Stimulated activated CD4-positive, alpha-beta T cell treated with anti-CD3 and anti-CD28 coated beads, Interleukin-4, amount 100 ng/mL, for 1 hour (primary cell): ENCODE measurements at places on chromosomes 2 and 18.
A peak's percentile ranks its signal among the peaks of the same experiment; 100 is the strongest.

DNA sequence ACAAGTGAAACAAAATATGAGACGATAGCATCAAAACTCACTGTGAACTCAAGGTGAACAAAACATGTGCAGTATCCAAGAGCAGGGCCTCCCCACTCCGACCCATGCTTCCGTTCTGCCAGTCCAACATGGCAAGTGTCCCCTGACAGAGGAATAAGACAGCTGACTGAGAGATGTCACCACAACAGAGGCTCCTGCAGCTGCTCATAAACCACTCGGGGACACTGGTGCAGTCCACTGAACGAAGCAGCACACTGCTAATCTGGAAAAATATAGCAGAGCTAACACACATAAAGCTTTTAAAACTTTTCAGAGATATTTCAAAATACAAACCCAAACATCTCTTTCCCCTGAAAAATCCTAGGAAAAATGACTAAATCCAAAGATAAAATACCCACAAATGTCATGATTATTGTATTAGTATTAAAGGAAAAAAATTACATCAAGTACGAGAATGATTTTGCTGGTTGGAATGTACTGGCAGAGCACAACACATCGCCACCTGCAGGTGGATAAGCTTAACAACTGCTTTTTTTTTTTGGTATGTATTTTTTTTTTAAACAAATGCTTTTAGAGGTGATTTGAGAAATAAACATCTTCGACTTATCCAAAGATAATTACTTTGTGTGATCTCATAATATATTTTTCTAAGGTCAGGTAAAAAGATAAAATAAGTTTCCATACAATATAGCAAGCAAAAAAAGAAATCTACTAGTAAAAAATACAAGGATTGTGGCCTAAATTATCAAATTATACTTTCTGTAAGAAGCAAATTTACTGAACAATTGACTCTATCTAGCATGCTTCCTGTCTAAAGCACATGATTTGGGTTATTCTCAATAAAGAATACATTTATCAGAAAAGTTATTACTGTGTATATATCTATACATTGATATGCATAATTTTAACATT is 18.6 kb downstream of the THADA start:
- peak; percentile 10 for DNase-seq

DNA sequence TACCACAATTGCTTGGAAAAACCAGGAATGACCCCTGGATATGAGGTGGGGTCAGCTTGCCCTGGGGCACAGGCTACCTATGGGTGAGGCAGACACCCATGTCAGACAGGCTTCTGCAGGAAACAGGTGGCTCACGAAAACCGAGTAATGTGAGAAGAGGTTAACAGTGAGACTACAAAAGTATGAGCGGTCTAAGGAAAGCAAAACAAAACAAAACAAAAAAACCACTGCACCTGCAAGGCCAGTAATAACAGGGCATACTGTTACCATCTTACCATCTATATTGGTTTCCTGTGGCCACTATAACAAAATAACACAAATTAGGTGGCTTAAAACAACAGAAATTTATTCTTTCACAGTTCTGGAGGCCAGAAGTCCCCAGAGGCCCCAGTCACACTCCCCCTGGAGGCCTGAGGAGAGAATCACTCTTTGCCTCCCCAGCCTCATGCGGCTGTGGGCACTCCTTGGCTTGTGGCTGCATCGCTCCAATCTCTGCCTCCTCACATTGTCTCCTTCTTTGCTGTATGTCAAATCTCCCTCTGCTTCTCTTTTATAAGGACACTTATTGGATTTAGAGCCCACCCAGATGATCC is 86.6 kb upstream of the EPC2 start:
- DNase-seq, result no peak

- no peak for DNase-seq
Measured at GRCh38 chr2:85954590-85955458, 66.0 kb upstream of the ST3GAL5 start.

DNA sequence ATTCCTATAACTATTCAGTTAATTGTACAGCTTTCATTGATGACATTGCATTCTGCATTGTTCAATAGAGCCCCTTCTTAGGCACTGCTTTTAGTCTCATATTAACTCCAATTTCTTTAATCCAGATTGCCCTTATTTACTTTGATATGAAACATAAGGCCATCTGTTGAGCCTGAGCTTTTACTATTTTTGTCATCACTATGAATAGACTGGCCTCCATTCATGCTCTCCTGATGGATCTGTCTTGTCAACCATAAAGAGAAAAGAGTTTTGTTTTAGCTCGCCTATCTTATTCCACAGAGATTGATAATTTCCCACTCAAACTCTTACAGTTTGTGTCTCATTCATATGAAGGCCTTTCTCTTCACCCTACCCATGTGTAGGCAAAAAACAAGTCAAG is 159.2 kb upstream of the DTNA start:
- DNase-seq, result no peak

DNA sequence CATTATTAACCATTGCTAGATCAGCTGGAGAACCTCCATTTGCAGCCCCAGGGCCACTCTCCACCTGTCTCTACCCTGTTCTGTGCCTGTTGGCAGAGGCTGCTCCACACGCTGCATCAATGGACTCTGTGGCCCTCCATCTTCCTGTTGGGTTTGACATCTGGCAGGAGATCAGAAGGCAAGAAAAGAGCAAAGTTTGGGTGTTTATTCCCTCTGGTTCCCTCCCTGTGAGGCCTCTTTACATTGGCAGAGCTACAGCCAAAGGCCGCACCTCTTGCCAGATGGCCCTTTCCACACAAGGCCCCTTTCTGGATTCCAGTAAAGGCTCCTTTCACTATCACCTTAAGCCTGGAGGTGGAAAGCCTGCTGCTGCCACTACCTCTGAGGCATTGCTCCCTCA is 110.9 kb upstream of the RND3 start:
- no peak for DNase-seq

GRCh38 chr18:32698153-32698552 is 74.7 kb downstream of the KLHL14 start:
- no peak for DNase-seq

DNA sequence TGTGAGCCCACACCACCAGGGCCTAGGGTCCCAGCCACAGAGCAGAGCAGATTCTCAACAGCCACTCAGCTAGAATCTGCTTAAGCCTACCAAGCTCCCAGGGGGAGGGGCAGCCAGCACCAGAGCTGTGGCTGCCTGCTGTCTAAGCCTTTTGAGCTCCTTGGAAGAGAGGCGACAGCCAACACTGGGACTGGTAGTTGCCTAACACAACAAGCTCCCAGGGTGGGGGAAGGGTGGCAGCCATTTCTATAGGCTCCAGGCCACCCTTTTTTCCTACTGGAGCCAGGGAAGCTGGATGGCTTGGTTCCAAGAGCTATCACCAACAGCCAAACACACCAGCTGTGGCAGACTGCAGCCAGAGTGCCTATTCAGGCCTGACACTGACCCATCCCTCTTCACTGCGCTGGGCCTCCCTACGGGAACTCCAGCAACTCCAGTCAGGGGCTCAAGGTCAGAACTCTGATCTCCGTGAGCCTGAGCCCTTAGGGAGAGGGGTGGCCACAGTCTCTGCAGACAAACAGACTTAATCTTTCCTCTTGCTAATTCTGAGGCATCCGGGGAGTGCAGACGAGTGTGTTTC is 1824.3 kb upstream of the CELF4 start:
- no peak for DNase-seq

GRCh38 chr2:47651296-47651695 is 131.6 kb upstream of the MSH6 start:
- DNase-seq, result no peak

GRCh38 chr2:201447086-201447485 is 4.2 kb downstream of the TRAK2 start:
- no peak for DNase-seq

DNA sequence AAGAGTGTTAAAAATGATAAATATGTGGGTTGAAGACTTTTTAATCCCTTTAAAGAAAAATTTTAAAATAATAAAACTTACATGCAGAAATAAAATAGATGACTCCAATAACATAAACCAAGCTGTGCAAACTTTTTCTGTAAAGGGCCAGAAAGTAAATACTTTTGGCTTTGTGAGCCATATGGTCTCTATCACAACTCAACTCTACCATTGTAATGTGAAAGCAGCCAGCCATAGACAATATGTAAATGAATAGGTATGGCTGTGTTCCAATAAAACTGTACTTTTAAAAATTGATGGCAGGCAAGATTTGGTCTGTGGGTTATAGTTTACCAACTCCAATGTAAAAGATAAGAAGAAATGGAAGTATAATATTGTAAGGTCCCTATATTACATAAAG is 45.2 kb downstream of the SNED1 start:
- DNase-seq, result no peak

DNA sequence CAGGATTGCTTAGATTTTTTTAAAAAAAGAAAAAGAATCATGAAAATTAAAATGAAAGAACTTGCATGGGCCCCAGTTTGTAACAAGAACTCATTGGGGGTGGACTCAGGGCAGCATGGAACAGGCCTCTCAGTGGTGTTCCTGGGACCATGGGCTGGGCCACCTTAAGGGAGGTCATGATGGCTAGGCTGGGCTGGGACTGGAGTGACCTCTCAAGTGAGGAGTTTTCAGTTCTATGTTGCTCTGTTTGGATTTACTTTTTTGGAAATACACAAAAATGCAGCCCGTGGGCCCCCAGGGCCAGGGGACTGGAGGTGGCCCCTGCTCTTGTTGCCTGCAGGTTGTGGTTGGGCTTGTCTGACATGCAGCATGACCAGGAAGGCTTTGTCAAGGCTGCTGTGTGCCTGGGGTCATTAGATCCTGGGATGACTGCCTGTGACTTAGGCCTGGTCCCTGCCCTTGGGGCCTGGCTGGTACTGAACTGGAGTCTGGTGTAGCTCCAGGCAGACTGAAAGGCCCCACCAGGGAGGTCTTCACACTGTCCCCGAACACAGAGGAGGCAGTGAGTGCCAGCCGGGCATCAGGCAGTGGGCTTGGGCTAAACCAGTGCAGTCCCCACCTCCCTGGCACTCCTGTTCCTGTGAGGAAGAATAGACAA is 115.6 kb downstream of the GLI2 start:
- DNase-seq, result no peak

GRCh38 chr18:36340246-36340645 is 42.7 kb downstream of the FHOD3 start:
- no peak for DNase-seq

- DNase-seq, result no peak
Measured at GRCh38 chr2:40208463-40208862, 243.4 kb downstream of the SLC8A1 start.

DNA sequence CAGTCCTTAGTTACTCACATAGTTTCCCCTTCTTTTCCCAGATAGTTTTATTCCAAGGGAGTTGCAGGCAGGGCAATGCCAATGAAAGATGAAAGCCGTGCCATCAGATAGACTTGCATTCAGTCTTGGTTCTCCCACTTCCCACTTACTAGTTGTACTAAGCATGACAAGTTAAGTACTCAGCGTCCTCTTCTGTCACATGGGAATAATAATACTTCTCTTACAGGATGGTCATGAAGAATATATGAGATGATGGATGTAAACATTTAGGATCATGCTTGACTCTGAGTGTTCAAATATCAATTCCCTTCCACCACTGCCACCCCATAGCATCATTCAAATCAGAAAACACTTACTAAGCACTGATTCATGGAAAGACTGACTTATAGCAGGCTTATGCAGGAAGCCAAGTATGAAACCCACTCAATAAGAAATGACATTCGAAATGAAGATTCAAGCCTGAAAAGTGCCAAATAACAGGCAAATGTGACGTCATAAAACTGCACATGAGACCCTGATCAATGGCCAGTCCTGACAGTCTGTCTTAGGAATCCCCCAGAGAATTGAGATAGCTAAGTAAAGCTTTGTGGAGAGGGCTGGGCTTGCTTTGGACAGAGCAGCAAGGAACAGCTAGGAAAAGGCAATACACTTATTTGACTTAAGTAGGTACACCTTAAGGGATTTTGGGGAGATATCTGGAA is 11.1 kb upstream of the EVA1A start:
- DNase-seq, result no peak

- no peak for DNase-seq
Measured at GRCh38 chr2:215606219-215606618, 170.4 kb upstream of the FN1 start.

GRCh38 chr2:174499371-174499770 is 12.5 kb upstream of the GPR155 start:
- no peak for DNase-seq

GRCh38 chr2:191296083-191297006 is 51.1 kb downstream of the MYO1B start:
- DNase-seq, result no peak

DNA sequence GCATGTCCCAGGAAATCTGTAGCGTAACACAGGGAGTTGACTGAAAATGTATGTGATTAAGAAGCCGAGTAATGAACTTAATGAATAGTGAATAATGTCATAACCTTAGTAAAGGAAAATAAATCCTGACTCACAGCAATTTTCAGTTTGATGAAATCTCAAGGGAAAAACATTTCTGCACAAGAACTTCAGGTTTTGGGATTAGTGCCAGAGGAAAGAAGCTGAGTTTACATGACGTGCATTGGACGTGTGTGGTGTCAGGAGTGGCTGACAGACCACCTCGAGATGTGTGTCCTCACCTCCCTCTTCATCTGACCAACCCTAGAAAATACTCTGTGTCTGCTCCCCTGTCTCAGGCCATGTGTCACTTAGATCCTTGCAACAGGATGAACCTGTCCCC is 39.1 kb downstream of the VWA3B start:
- no peak for DNase-seq

DNA sequence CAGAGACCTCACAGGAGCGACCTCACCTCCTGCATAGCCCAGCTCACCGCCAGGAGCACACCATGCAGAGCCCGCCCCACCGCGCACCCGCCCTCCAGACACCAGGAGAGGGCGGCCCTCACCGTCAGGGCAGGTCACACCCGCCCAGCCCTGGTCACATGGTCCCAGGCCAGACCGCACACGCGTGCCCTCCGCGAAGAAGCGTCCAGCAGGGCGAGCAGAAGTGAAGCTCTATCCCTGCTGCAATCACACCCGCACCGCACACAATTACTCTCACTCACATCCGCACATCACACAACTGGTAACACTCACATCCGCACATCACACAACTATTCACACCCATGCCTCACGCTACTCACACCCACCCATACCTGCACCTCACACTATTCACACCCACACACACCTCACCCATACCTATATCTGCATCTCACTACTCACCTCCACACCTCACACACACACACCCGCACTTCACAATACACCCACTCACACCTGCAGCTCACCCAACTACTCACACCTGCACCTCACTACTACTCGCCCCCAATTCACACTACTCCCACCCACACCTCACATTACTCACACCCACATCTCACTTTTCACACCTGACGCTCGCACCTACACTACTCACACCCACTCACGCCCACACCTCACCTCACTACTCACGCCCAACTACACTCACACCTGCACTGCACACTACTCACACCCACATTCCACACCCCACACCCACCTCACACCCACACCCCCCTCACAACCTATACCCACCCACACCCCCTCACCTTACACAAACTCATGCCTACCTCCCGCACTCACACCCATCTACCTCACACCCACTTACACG is 242.0 kb downstream of the HDAC4 start:
- DNase-seq, result no peak

GRCh38 chr2:143186876-143187275 is 57.7 kb downstream of the ARHGAP15 start:
- DNase-seq, result no peak

DNA sequence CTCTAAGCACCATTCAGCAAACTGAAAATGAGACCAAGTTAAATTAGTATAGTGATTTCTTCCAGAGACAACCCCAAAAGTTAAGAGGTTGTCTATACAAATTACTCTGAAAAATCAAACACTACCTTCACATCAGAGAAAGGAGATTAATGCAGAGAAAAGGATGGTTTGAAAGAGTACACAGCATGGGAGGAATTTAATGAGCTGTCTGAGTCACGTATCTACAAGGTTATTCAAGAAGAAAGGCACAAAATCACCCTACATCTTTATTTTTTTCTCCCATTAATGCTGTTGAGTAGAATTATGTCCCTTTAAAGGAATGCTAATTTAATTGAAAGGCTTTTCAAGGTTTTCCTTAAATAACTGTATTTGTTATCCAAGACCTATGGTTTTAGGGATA is 41.1 kb downstream of the LANCL1 start:
- DNase-seq, result no peak
